ENCODE measurements at places on chromosomes 1 and 21.

DNA sequence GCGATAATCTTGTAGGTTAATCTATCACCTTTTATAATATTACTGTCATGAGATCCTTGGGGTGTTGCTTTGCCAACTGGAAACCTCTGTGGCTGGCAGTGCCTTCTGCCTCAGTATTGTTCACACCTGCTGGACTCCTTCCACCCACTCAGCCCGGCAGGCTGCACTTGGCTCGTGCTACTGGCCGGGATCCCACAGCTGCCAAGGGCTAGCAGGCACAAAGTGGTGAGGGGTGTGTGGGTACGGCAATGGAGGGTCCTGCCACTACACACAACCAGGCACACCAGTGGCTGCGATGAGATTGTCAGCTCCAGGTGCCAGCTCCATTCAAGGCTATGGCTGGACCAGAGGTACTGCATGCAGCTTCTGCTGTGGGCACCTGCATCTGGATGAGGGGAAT, 191.2 kb upstream of the LYPLAL1 start:
- no peak for DNase-seq

DNA sequence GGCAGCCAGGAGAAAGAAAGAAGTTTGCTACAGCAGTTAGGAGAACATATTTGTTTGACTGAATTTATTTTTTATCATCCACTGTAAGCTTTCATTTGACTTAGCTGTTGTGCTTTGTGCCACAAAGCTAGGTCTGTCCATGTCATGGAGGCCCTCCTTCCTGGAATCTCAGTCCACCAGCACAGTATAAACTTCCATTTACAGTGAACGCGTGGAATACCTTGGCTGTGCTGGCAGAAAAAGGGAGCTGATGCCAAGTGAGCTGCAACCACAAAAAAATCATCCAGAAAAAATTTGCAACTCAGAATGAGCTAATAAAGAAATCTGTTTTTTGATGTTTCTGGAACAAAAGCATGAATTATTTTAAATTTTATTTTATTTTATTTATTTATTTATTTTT, 72.6 kb downstream of the ATP6V1G3 start:
- no peak for DNase-seq

DNA sequence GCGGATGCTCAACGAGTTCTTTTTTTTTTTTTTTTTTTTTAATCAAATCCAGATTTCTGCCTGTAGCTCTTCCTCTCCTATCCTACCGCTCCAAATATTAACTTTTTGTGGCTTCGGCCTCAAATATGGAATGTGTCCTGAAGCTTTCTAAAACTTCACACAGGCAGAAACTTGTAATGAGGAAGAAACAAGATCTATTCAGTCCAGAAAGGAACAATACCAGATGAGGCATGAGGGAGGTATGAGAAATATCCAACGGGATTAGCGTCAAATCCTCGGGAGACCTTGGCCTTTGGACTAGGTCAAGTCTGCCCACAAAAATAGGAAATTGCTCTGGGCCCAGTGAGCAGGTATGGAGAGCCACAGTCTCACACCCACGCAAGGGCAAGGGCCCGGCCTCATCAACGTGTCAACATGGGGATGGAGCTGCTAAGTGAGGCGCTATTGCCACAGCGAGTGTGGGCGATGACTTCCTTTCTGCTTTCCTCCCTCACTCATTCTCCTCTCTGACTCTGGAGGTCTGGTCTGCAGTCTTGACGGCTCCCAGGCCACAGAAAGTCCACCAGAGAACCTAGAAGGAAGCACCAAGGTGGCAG, 66.6 kb downstream of the BCAR3 start:
- DNase-seq: no peak

- no peak for DNase-seq
These were observed 36.3 kb downstream of the MSTO1 start for GRCh38 chr1:155646307-155646706.

DNA sequence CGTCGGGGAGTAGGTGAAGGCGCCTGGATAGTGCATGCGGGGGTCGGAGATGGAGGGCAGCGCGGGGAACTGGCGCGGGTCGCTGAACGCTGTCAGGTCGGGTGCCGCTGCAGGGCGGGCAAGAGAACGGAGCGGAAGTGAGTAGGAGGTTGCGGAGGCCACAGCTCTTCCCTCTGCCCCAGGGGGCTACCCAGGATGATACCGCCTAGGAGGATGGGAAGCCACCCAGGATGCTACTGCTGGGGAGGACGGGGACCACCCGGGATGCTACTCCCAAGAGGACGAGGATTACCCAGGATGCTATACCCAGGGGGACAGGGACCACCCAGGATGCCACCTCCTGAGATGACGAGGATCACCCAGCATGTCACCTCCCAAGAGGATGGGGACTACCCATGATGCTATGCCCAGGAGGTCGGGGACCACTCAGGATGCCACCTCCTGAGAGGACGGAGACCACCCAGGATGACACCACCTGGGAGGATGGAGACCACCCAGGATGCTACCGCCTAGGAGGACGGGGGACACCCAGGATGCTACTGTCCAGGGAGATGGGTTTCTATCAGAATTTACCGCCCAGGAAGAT, 123.8 kb downstream of the CLIC6 start:
- no peak for DNase-seq

GRCh38 chr1:94670273-94670672, 128.7 kb upstream of the F3 start:
- no peak for DNase-seq

DNA sequence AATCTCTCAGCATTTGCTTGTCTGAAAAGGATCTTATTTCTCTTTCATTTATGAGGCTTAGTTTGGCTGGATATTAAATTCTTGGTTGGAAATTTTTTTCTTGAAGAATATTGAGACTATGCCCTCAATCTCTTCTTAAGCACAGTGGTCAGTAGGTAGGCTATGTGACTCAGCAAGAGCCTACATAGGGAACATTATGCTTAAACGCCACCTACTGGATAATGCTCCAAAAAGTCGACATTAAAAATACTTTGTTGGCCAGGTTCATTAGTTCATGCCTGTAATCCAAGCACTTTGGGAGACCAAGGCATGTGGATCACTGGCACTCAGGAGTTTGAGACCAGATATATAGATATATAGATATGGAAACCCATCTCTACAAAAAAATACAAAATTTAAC, 678.0 kb upstream of the USP24 start:
- no peak for DNase-seq

DNA sequence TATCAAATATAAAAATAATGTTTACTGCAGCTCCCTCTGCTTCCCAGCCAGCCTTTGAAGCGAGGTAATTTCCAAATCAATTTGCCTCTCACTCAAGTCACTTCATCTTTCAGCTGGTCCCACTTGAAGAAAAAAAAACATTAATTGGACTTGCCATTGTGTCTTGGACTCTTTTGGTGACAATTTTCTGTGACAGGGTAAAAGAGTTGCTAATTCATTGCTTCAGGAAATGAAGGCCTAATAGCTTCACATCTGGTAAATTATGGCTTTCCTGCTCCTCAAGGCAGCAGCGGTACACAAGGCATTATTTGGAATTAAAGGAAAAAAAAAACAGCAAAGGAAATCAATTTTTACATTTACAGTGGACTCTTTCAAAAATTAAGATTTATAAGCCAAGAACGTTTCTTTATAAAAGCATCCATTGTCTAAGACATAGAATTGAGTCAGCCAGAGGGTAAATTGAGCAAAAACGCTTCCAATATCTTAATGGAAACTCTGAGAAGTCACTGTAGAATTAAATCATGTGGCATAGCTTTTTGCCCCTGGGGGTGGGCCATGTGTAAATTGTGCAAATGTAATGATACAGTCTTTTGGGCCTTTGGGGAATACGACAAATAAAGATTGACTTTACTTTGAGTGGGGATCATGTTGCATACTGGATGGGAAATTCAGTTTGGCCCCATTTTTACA, 102.5 kb downstream of the LYPLAL1 start:
- DNase-seq: no peak

- no peak for DNase-seq
These were observed 85.7 kb downstream of the NENF start for GRCh38 chr1:212518188-212519054.

- DNase-seq: no peak
These were observed 147.7 kb upstream of the HOOK1 start for GRCh38 chr1:59667020-59667419.

DNA sequence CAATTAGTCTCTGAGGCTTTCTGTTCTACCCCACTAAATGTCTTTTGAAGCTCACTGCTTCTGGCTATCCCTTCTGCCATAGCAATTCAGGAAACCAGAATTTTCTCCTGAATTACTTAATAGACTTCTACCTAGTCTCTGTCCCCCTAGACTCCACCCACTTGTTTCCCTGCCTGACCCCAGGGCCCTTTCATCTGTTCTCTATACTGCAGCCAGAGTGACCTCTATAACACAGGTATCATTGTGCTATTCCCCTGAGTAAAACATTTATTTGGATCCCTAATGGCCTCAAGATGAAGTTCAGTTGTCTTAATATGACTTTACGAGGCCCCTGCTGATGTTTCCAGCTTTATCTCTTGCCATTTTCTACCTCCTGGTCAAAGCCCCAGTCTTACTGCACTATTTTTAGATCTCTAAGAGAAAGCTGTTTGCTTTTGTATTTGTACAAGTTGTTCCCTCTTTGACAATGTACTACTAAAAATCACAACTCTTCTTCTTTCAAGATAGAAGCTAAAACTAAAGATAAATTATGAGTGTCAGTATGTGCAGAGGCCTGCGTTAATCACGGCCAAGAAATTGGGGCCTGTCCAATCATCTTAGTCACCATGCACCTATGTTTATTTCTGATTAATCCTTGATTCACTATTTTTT, 54.5 kb downstream of the ATP1B1 start:
- no peak for DNase-seq

- DNase-seq: no peak
These were observed 14.2 kb downstream of the TRAF5 start for GRCh38 chr1:211340622-211341507.

- DNase-seq: no peak
These were observed 167.6 kb upstream of the ADAMTS5 start for GRCh38 chr21:27134516-27134915.

- DNase-seq: no peak
These were observed 84.1 kb upstream of the SLC44A3 start for GRCh38 chr1:94736073-94736472.

GRCh38 chr1:17689011-17689410, 66.1 kb upstream of the ACTL8 start:
- DNase-seq: no peak

DNA sequence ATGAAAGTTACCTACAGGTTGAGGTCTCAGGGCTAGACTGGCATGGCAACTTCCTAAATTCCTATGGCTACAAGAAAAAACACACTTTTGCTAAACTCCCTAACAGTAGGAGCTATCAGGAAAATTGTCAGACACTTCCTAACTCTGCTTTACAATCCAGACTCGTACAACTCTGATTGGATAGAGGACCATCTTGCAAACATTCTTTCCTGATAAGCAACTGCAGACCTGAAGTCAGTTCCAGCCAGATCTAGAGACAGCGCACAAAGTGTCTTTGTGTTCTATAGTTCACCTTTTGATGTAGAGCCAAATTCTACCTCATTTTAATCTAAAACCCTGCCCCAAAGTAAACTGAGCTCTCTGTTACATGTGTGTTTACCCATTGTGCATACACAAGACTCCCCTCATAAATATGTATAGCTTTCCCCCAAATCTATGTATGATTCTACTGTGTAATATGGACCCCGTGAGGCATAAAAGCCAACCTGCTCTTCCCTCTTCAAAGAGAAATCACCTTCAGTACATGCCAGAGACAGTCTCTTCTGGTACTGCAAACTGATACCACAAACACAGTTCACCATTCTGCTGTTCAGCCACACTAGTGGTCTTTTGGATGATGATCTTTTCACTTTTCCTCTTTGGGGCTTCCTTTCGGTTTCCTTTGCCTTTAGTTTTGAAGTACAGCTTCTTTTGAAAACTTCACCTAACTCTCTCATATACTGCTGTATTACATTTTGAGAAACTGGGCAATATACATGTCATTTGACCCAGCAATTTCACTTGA, 21.7 kb downstream of the ZP4 start:
- no peak for DNase-seq

GRCh38 chr1:202146279-202146678, 1.7 kb upstream of the ARL8A start:
- no peak for DNase-seq

DNA sequence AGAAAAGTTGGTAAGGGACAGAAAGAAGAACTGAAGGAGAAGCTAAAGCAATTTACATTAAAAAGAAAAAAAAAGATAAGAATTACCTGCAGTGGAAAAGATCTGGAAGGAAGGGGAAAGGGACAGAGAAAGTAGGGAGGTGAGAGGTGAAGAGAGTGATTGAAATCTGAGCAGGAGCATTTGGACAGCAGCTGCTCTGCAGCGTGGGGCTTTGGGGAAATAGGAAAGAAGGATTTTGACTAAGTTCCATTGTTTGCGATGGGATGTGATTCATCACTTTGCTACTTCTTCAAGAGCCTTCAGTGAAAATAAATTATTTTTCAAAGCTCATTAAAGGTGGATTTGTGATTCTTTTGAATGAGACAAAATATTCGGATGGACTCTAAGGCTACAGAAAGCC, 26.1 kb upstream of the NMNAT2 start:
- no peak for DNase-seq

DNA sequence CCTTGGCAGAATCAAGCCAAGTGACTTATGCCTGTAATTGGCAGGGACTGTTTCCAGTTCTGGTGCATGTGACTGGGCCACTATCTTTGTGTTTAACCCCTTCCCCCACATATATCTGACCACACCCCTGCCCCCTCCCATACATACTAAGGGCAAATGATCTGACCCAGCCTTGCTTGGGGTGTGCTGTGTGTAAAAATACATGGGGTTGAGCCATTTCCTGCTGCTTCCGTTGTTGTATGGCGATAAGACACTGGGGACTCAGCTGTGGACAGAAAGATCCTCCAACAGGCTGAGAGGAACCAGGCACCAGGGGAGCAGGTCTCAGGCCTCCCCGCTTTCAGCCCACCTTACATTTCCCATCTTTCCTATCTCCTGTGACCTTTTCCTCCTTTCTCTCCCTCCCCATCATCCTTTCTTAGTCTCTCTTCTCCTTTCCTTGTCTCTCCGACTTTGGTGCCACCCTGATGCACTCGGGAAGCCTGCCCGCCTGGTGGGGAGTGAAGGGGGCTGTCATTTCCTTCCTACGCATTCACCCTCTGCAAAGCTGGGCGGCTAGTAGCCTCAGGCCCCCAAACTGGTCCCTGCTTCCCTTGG, 39.7 kb downstream of the TMCC2 start:
- no peak for DNase-seq

- DNase-seq: no peak
These were observed 17.7 kb downstream of the GNB1 start for GRCh38 chr1:1873186-1873585.

DNA sequence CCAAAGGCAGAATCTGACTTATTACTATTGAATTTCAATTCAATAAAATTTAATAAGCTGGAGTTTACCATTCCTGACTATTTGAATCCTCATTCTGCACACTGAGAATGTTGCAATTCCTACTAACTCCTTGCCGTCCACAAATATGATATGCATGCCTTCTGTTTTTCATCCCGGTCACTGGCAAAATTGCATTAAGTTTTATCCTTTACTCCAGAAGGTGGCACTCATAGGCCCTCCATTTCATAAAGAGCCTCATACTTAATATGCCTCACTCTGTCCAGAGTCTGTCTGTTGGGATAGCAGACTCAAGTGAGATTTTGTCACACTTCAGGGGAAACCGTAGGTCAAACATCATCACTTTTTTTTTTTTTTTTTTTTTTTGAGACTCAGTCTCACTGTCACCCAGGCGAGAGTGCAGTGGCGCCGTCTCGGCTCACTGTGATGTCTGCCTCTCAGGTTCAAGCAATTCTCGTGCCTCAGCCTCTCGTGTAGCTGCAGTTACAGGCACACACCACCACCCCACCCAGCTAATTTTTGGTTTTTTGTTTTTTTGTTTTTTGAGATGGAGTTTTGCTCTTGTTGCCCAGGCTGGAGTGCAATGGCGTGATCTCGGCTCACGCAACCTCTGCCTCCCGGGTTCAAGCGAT, 27.3 kb downstream of the F11R start:
- DNase-seq: no peak
